Naive thymus-derived CD4-positive, alpha-beta T cell (primary cell): ENCODE measurements at places on chromosomes 2 and 18. TPM values are rescaled to one million over a fixed set of nuclear protein-coding genes. Genes with fewer than 3 reads are reported as not detected.

DNA sequence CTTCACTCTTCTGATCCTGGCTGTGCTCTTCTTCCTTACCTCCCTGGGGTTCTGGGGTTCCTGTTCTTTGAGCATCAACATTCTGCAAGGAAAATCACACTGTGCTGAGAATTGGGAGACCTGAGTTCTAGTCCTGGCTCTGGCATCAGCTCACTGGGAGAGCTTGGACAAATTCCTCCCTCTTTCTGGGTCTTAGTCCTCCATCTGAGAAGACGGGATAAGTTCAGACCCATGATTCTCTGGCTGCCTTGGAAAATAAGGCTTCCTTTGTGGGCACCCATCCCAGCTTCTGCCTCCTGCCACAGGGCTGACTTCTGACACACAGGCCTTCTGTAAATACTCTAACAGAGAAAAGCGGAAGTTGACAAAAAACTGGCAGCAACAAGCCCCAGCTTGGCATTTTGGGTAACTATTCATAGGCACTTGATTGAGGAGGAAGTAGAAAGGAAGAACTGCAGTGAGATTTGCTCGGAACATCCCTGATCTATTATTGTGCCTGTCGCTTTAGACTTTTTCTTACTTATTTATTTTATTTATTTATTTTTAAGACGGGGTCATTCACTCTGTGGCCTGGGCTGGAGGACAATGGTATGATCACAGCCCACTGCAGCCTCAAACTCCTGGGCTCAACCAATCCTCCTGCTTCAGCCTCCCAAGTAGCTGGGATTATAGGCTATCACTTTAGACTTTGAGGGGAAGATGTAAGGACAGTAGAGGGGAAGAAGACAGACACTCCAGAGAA lies 7.9 kb downstream of the PCBP1 start:
- DNase-seq: peak; percentile 78

Gene EPB41L3
- total RNA-seq: 1.5 and 1.7 TPM in 2 replicates

- no peak for DNase-seq
Observed at GRCh38 chr2:202774104-202774503, 97.5 kb downstream of the ICA1L start.

GRCh38 chr2:100178085-100178788 lies 35.8 kb upstream of the AFF3 start:
- DNase-seq: no peak

GRCh38 chr2:128402911-128403670 lies 84.4 kb upstream of the HS6ST1 start:
- DNase-seq: no peak

GRCh38 chr2:10062931-10063365 lies 17.3 kb downstream of the CYS1 start:
- no peak for DNase-seq

GRCh38 chr2:15158100-15158499 lies 403.0 kb downstream of the NBAS start:
- no peak for DNase-seq

DNA sequence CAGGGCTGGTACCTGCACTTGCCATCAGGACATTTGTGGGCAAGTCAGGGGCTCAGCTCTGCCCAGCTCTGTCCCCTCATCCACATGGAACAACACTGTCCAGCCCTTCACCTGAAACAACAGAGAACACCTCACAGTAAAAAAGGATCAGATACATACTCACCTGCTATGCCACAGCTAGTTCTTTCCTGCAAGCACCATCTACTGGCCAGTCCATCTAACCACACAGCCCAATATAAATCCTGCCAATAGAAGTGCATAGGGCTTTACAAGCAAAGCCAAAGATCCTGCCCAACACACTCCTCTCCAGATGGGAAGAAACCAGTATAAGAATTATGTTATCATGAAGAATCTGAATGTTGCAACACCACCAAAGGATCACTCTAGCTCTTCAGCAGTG lies 52.2 kb upstream of the GALNT13 start:
- no peak for DNase-seq

Gene AMER3
- total RNA-seq: not detected in 2 replicates

Gene SLC1A4
- total RNA-seq: 2.2 TPM

DNA sequence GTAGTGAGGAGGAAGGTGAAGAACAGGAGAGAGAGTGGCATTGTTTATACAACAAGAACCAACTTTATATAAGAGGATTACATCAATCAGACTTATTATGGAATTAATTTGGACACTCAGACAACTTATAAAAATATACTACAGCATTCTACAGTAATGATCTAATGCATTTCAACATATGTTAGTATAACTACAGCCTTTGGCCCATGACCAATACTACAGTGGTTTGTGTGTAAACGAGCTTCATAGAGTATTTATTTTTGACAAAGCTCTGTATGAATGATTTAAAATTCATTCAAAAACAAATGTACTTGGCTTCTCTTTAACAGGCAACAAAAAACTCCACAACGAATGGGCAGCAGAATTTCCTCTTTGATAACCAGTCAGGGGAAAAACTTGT lies 72.8 kb downstream of the ZNF521 start:
- DNase-seq: no peak

DNA sequence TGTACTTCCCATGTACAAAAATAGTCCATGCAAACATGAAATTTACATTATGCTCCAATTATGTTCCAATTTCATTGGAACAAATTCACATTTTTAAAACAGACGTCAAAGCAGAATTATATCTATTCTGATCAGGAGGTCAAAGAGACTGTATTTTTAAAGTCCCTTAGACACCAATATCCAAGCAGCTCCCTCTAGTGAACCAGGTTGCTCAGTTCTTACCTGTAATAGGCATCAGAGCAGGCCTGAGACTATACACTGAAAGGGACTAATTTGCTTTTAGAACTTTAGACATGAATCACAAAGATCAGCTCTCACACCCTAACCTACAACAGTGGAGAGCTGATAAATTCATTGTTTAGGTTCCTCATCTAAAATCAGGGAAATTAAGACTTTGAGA lies 273.9 kb downstream of the MBD2 start:
- DNase-seq: no peak

DNA sequence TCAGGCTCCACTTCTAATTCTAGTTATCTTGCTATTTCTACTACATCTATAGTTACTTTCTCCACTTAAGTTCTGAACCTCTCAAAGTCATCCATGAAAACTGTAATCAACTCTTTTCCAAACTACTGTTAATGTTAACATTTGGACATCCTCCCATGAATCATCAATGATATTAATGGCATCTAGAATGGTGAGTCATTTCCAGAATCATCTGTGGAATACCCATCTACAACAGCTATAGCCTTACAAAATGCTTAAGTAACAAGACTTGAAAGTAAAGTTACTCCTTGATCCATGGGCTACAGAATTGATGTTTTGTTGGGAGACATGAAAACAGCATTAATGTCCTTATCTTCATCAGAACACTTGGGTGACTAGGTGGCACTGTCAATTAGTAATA lies 35.4 kb downstream of the BARD1 start:
- no peak for DNase-seq

GRCh38 chr2:112626604-112627059 lies 19.1 kb upstream of the SLC20A1 start:
- DNase-seq: peak; percentile 71

DNA sequence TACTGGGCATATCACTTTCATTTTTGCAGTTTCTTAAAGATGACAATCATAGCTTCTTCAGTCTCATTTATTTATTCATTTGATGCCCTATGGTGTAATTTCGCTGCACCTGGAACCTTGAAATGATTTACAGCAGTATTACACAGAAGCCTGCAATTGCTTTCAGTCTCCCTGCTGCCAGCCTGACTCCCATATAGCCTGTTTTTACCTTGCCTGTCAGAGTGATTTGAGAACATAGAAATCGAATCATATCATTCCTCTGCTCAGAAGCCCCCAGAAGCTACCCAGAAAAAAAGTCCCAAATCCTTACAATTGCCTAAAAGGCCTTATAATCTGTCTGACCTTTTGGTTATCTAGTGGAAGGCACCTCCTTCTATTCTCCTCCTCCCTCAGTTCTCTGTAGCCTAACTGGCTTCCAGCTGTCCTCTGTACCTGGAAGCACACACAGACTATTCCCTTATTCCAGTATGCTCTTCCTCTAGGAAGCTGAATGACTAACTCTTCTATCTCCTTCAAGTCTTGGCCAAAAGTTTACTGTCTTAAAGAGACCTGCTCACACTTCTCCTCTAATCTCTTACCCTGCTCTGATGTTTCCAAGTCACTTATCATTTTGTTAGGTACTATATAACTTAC lies 12.6 kb downstream of the SCN3A start:
- DNase-seq: no peak

- no peak for DNase-seq
Observed at GRCh38 chr2:232320443-232320803, 58.1 kb upstream of the ALPP start.
